Islet precursor cell (in vitro differentiated cells): ENCODE measurements at places on chromosomes 7 and 10.

DNA sequence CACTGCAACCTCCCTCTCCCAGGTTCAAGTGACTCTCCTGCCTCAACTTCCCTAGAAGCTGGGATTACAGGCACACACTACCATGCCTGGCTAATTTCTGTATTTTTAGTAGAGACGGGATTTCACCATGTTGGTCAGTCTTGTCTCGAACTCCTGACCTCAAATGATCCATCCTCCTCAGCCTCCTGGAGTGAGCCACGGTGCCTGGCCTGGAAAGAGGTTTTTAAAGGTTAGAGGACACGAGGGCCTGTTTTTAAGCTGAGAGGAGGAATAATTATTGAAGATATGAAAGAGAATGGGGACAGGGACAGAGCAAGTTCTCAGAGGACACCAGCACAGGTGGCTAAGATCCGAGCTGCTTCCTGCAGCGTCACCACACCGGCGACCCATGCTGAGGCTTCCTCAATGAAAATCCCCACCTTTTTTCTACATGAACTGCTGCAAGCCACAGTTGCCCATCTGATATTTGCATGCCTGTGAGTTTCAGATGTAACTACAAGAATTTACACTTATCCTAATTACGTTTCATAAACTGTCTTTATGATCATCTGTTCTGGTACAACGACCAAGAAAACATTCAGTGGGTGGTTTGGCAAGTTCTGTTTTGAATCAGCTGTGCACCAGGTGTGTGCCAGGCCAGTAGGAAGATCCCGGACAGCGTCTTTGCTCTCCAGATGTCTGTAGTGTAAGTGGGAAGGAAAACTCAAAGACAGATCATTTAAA, 76.0 kb downstream of the HIP1 start:
- DNase-seq: no peak

- no peak for DNase-seq
These were observed 19.5 kb downstream of the FZD9 start for GRCh38 chr7:73452999-73453635.

- no peak for DNase-seq
These were observed 146.7 kb upstream of the EFCAB10 start for GRCh38 chr7:105728028-105728427.

GRCh38 chr7:134378562-134378961, 61.8 kb upstream of the SLC35B4 start:
- DNase-seq: no peak

- DNase-seq: no peak
These were observed 103.5 kb downstream of the LSMEM1 start for GRCh38 chr7:112584290-112584689.

GRCh38 chr10:7188456-7189050, 222.3 kb downstream of the SFMBT2 start:
- DNase-seq: no peak

DNA sequence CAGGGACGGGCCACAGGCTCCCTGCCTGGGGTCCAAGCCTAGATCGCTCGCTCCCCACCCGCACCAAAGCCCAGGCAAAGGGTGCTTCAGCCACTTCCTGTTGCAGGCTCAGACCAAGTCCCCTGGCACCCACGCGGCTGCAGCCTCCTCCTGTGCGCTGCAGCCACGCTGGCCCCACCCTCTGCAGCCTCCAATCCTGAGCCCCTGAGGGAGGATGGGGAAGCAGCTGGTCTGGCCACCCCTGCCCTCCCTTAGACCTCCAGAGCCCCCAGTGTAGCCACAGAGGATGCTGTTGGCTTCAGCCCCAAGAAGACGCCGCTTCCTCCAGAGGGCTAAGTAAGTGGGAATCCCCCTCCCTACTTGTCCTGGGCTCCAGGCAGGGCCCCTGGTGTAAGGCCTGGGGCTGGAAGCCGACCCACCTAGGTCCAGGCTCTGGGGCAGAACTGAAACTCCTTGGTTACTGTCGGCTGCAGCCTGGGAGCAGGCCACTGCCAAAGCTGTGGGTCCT, 9.4 kb downstream of the LIMK1 start:
- no peak for DNase-seq

- DNase-seq: no peak
These were observed 4.1 kb upstream of the SFR1 start for GRCh38 chr10:104117839-104118323.

DNA sequence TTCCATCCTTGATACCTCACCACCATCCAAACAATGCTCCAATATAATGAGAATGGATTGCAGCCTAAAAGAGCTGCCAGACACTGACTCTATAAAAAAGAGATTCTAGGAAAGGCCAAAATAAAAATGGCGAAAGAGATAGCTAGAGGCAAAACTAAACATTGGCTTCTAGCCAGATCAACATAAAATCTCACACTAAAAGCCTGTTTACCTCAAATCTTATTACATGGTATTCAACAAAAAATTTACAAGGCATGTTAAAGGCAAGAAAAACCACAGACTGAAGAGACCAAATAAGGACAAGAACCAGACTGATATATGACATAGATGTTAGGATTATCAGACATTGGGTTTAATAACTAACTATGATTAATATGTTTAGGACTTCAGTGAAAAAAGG, 1127.0 kb downstream of the DNAJB9 start:
- no peak for DNase-seq

DNA sequence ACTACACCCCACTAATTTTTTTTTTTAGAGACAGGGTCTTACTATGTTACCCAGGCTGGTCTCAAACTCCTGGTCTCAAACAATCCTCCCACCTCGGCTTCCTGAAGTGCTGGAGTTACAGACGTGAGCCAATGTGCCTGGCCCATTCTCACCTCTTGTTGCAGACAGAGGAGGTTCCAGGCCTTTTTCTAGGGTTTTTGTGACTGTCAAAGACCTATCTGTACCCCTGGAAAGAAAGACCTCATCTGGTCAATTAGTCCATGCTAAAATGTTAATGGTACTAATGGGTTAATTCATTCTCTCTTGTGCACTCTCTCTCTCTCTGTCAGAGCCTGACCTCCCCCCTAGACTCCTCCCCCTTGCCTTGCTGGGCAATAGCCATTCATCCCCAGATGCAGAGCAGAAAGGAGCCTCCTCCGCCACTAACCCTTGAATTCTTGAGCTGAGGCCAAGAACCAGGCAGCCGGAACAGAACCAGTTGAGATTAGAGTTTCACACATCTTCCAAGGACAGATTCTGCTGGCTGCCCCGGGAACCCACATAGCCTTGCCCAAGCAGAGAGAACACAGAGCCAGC, 209.7 kb downstream of the SKIDA1 start:
- DNase-seq: peak; percentile 93

DNA sequence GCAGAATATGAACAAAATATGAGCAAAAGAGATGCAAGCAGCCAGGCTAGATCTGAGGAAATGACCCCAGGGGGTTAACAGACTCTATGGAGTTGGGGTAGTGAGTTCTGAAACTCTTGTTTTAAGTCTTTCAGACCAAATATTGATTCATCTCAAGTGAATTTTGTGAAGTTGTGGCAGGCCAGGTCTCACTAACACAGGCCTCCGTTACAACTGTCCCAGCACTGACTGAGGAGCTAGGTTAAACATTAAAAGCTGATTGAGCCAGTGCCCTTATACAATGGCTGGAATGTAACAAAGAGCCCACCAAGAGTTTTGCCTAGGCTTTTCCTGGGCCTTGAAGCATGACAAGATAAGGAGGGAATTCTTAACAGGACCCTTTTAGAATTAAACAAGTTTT, 192.3 kb upstream of the STK17A start:
- DNase-seq: no peak

DNA sequence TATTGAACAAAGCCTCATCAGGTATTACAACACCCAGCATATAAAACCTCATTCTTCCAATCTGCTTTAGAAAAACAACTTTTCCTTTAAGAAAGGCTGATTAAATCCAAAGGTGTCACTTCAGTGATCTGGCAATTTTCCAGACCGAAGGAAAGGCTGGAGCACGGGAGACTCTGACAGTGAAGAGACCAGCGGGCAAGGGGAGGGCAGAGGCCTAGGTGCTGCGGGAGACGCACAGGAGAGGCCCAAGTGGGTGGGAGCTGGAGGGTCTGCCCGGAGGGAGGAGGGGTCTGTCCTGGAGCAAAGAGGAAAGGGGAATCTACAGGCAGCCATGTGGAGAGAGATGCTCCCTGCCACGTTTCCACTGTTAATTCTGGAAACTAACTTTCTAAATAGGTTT, 24.3 kb upstream of the PPP2R2D start:
- DNase-seq: no peak

- no peak for DNase-seq
These were observed 4.5 kb downstream of the LYZL2 start for GRCh38 chr10:30625080-30625479.

GRCh38 chr7:121689749-121690148, 183.2 kb upstream of the PTPRZ1 start:
- no peak for DNase-seq

GRCh38 chr7:48638041-48638440, 286.3 kb upstream of the CDC14C start:
- no peak for DNase-seq

GRCh38 chr10:128916383-128916782, 550.7 kb upstream of the MGMT start:
- no peak for DNase-seq

DNA sequence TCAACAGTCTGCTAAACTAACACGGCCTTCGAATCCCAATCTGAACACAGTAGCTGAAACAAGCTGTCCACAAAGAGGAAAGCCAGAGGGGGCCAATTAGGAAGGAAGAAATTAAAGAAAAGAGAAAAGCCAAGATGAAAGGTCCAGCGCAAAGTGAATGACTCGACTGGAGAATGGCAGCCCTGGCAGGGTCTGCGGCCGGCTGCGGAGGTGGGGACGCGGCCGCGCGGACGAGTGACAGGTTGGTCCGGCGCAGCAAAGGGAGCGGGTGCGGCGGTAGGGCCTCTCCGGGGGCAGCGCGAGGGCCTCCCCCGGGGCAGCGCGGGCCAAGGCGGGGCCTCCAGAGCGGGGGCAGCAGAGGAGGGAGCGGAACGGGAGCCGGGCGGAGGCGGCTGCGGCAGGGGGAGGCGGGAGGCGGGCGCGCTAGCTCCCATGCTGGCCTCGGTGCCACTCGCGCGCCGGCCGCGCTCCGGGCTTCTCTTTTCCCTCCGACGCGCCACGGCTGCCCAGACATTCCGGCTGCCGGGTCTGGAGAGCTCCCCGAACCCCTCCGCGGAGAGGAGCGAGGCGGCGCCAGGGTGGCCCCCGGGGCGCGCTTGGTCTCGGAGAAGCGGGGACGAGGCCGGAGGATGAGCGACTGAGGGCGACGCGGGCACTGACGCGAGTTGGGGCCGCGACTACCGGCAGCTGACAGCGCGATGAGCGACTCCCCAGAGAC, at the start of gene VWC2:
VWC2 (plus strand) TSS at position 421 of the 718 bp plus-strand sequence. CDS start 1,798 bp downstream, outside the sequence.
- DNase-seq: peak; percentile 56

DNA sequence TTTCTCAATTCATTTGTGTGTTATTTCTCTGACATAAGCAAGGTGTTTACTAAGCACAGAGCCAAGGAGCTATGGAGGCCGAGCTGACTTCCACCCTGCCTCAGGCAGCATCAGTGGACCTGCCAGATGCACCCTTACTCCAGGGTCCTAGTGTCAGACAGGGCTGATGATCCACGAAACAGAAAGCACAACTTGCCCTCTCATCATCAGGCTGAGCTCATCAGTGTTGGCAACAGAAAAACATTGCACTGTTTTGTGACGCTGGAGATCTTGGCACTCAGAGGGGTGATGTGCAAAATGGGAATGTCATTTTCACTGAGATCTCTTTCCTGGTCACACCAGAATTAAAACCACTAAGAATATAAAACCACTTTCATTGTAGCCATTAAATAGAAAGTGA, 201.8 kb downstream of the GLI3 start:
- DNase-seq: no peak

DNA sequence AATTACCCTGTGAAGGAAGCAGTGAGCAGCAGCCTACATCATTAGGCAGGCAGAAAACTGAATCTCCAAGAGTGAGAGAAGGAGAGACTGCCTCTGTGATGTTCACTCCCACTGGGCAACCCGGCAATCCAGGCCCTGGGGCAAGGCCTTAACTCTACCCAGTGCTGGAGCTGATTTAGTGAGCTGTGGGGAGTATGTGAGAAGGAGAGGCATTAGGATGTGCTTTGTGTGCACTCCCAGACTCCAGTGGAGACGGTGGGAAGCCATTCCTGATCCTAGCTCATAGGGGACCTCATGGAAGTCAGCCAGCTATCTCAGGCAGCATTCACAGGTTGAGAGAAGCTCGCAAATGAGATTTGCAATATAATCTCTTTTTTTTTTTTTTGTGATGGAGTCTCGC, 41.1 kb upstream of the CDK13 start:
- no peak for DNase-seq
